ENCODE measurements at places on chromosomes 4 and X.

- no peak for DNase-seq
Measured at GRCh38 chr4:14928035-14928434, 74.2 kb upstream of the CPEB2 start.

DNA sequence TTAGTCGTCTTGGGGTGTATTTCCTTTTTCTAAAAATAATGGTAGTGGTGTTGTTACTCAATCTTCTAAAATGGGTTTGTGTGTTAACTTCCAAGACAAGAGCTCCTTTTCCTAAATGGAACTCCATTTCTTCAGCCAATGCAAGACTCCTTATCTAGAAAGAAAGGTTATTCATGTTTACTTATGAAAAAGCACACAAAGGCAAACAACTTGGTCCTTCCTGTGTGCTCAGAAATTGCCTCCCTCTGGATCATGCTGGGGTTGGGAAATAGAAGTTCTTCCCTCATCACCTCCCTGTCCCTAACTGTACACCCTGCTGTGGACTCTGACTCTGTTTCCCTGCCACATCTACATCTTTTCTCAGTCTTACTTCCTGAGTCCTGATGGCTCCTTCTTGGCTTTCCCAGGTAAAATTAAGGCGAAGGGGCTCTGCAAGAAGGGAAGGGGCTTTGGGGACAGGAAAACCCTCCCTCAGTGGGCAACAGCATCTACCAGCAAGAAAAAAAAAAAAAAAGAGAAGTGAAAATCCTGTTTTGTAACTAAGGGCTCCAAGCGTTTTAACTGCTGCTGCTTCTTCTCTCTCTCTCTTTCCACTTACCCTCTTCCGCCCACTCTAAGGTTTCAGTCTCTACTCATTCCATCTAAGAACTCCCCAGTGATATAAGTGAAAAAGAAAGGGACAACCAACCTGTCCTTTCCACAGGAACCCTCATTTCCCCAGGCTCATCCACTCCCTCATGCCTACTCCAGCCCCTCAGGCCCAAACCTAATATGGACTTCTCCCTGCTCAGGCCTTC lies 19.8 kb upstream of the TASL start:
- DNase-seq: no peak

GRCh38 chr4:121642876-121643585 lies 53.7 kb downstream of the ANXA5 start:
- no peak for DNase-seq

GRCh38 chr4:67475155-67475554 lies 70.1 kb downstream of the CENPC start:
- no peak for DNase-seq

DNA sequence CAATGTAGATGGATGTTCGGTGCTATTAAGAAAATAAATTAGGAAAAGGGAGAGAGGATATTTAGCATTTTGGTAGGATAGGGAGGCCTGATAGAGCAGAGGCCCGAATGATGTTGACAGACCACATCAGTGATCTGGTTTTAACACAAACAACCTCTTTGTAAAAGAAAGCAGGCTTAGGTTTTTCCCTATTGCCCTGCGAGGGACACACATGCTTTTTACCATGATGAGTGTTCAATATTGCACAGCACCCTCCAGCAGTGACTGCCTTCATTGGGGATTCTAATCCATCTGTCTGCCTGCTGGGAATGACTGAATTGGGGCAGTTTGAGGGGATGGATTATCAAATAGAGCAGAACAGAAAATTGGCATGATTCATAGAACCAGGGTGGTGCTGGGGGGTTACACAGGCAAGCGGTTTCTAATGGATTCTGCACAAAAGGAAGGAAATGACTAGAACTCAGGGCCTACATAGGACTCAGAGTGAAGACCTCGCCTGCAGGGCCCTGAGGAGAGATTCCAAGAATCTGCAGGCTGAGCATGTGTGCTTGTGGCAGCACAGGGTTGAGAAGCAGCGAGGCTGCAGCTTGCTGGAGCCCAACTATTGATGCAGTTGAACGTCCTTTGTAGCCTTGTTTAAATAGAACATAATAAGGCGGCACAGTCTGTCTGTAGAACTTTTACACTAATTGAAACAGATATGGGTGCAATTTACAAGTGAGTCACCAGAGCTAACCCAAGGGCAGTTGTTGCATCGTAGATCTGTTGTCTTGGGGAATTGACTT lies 58.0 kb downstream of the RHOH start:
- peak; percentile 65 for DNase-seq

Data from fibroblast of skin of right quadriceps (primary cell).